ENCODE measurements at places on chromosomes 12 and 14.

DNA sequence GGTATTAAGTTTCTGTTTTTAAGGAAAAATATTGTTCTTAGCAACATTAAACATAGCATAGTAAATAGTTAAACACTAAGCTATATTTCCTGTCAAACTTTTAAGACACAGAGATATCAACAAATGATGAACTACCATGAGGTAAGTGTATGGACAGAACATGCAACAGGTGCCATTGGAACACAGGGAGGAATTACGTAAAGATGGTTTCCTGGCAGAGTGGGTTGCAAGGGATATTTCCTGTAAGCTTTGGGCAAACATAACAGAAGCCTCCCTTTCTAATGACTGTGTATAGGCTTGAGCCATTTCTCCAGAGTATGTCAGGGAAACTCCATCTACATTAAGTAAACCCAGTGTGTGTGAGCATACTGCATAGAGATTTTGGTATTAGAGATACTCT is 31.7 kb upstream of the HELB start:
- DNase-seq = no peak

GRCh38 chr14:74855945-74856344 is 20.0 kb downstream of the PROX2 start:
- DNase-seq = no peak

DNA sequence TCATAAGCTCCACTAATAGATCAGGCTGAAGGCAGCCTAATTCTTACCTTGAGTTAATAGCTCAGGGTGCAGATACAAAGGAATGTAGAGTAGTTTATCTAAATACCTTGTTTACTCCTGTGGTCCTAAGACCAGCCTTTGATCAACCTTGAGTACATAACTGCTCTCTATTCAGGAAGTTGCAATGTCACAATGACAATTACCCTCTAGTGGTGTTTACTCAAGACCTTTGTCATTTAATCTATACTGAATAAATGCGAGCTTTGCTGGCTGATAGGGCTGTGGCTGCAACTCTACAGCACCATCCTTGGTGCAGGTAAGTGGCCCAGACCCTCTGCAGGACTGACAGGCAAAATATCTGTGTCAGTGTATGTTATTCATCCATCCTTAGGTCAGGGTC is 282.7 kb downstream of the ATXN7L3B start:
- DNase-seq = no peak

- no peak for DNase-seq
Observed at GRCh38 chr12:29176941-29177340, 27.9 kb downstream of the FAR2 start.

DNA sequence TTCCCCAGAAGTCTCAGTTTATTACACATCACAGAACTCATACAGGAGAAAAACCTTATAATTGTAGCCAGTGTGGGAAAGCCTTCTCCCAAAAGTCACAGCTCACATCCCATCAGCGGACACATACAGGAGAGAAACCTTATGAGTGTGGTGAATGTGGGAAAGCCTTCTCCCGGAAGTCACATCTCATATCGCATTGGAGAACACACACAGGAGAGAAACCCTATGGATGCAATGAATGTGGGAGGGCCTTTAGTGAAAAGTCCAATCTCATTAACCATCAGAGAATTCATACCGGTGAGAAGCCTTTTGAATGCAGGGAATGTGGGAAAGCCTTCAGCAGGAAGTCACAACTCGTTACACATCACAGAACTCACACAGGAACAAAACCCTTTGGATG is 20.1 kb downstream of the ZNF84 start:
- DNase-seq = no peak

GRCh38 chr14:32784405-32784804 is 154.3 kb upstream of the NPAS3 start:
- no peak for DNase-seq

GRCh38 chr12:1425396-1425729 is 169.0 kb downstream of the FBXL14 start:
- DNase-seq = no peak

DNA sequence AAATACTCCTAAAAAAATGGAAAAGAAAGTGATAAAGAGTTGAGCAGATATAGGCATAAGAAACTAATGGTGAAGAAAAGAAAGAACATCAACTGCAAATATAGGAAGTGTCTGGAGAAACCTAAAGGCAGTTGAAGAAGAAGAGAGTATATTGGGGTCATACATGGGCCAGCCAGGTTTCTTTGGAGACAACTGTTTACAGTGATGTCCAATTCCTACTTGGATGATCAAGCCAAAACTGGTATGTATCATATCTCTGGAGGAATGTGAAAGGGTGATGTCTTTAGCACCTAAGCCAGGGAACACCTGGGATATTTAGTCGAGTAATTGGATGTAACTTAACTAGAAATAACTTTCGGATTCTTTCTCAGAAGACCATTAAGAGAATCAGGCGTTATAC is 129.3 kb upstream of the FLRT2 start:
- no peak for DNase-seq

- DNase-seq = no peak
Observed at GRCh38 chr14:79629411-79630287, 581.7 kb downstream of the DIO2 start.

GRCh38 chr14:65184032-65184764 is 81.9 kb upstream of the MAX start:
- DNase-seq = no peak

DNA sequence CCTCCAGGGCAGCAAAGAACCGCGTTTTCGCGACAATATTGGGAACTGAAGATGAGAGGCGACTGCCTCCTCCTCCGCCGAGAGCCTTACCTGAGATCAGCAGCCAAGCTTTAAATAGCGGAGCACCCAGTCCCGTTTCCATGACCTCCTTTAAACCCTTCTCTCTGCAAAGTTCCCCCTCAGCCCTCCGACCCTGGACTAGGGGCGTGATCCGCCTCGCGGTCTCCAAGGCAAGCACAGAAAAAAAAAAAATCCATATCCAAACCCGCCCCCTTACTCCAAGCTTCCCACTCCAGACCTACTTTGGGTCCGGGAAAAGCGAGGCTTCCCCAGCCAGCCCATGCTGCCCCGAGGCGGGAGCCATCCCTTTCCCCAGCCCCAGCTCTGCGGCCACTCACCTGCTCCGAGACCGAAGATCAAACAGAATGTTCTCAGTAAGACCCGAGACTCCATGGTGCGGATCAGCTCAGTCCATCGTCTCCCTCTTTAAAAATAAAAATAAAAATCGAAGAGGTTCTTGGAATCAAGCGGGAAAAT is 630 bp downstream of the NELL2 start:
- peak; percentile 32 for DNase-seq

GRCh38 chr12:117466677-117467362 is 105.4 kb upstream of the NOS1 start:
- peak; percentile 59 for DNase-seq

- DNase-seq = no peak
Observed at GRCh38 chr12:14075797-14076393, 94.5 kb upstream of the GRIN2B start.

- no peak for DNase-seq
Observed at GRCh38 chr14:101192661-101193000, 289.1 kb upstream of the RTL1 start.

DNA sequence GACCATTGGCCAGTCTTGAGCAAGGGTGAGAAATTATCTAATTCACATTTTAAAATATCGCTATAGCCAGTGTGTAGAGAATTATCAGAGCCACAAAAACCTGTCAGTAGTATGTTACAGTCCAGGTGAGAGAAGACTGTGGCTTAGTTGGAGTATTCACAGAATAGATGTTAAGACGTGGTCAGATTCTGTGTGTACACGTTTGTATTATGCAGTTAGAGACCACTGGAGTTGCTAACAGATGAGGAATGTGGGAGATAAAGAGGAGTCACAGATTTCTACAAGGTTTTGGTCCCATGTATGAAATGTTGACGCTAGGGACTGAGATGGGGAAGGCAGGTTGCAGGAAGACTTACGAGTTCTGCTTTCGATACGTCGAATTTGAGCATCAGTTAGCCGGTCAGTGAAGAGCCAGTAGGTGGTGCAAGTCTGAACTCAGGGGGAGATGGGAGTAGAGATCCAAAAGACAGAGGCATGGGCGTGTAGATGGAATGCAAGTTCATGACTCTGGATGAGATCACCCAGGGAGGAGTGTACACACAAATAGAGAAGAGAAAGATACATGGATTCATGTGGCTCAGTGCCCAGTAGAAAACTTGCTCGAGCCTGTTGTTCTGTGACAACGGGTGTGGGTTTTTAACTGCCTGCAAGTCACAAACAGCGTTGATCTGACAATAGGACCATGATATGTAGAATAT is 114.8 kb upstream of the FLRT2 start:
- DNase-seq = peak; percentile 21

DNA sequence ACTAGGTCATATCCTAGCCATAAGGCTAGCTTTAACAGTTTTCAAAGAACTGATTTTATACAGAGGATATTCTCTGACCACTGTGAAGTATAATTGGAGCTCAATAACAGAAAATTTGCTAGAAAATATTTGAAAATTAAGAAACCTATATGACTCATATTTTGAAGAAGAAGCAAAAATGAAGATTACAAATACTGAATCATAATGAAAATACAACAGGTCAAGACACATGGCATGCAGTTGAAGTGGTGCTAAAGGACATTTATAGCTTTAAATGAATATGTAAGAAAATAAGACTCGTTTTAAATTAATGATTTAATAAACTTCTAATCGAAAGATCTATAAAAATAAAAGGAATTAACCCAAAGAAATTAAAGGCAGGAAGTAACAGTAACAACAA is 1234.6 kb downstream of the SLC16A7 start:
- DNase-seq = no peak

- DNase-seq = no peak
Observed at GRCh38 chr12:45701296-45701695, 28.2 kb upstream of the ARID2 start.

GRCh38 chr12:14505626-14506596 is 61.8 kb downstream of the PLBD1 start:
- DNase-seq = no peak

GRCh38 chr12:93882763-93883162 is 205.6 kb downstream of the CRADD start:
- no peak for DNase-seq

GRCh38 chr12:122951406-122951805 is 14.9 kb downstream of the ABCB9 start:
- DNase-seq = no peak

DNA sequence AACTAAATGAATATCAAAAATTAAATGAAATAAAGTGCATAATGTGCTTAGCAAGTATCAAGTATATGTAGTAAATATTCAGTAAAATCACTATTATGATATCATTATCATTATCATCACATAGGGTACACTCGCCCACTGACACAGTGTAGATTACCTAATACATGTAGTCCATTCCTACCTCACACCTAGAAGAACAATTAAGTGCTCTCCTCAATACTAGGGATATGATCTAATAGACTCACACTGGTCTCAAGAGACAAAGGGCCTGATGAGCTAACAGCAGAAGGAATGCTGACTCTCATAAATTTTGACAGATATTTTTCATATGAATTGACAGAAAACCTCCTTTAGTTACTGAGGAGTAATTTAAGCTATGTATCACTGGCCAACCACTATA is 29.1 kb downstream of the FSCB start:
- no peak for DNase-seq

DNA sequence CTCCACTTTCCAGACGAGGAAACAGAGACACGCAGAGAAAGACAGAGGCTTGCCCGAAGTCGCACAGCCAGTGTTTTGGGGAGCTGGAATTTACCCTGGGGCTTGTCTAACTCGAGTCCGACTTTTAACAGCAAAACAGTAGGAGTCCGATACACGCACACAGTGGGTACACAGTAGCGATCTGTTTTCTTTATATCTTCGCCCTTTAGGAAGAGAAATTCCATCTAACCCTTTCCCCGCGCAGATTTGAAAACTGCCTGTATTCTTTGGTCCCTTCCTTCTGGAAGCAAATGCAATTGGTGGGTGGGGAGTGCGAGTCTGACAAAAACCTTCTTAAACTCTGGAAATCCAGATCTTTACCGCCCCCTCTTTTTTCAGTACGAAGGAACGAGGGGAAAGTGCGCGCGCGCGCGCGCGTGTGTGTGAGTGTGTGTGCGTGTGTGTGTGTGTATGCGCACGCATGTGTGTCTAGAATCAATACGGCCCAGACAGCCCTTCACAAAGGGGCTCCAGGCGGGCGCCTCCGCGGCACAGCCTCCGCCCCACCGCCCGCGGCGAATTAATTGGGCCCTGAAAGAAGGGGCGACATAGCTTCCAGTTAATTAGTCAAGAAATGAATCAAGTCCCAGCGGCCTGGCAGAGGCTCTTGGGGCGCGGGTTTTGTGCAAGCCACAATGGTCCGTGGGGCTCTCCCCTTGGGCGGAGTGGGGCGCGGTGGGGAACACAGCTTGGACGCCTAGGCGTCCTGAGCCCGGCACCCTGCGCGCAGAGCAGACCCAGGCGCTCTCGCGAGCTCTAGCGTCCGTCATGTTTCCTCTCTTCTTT is 14.0 kb upstream of the TBX3 start:
- no peak for DNase-seq

DNA sequence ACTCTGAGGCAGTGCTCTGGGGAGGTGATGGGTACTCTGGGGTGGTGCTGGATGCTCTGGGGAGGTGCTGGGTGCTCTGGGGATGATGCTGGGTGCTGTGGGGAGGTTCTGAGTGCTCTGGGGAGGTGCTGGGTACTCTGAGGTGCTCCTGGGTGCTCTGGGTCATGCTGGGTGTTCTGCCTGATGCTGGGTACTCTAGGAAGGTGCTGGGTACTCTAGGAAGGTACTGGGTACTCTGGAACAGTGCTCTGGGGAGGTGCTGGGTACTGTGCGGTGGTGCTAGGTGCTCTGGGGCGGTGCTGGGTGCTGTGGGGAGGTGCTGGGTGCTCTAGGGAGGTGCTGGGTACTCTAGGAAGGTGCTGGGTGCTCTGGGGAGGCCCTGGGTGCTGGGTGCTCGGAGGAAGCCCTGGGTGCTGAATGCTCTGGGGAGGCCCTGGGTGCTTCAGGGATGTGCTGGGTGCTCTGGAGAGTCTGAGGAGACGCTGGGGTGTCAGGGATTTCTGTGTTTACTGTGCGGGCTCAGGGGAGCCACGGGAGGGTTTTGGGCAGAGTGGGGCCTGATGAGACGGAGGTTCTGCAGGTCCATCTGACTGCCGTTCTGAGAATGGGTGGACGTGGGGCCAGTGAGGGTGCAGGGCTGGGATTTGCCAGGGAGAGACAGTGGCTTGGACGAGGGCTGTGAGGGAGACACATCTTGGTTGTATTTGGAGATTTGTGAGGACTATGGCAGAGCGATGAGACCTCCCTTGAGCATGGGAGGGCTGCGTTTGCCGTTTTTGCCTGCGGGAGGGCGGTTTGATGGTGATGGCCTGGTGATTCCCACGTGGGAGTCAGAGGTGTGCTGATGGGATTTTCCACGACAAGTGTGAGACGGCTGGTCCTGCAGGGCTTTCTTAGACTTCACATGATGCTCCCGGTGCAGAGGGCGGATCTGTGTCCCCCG is 30.0 kb downstream of the MMP17 start:
- no peak for DNase-seq

GRCh38 chr14:23571701-23572523 is 4.3 kb upstream of the AP1G2 start:
- DNase-seq = no peak

DNA sequence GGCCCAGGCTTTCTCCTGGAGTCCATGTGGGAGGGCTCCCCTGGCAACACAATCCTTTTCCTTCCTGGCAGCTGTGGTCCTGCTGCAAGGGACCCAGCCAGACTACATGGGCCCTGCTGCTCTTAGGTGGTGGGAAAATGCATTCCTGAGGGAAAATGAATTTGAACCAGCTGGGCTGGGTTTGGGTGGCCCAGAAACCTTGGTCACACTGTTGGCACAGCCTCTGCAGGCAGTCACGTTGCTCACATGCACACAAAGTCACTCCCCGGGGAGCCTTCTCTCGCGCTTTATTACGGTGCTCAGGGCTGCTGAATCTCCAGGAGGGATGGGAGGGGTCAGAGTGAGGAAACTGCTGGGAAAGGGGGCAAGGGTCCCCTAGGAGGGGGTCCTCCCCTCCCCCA is 17.2 kb downstream of the PLEKHG3 start:
- no peak for DNase-seq

GRCh38 chr12:96070670-96071279 is 35.4 kb upstream of the LTA4H start:
- no peak for DNase-seq

Data from HuH-7.5 (cell line).